ENCODE measurements at places on chromosomes 11 and 22.

DNA sequence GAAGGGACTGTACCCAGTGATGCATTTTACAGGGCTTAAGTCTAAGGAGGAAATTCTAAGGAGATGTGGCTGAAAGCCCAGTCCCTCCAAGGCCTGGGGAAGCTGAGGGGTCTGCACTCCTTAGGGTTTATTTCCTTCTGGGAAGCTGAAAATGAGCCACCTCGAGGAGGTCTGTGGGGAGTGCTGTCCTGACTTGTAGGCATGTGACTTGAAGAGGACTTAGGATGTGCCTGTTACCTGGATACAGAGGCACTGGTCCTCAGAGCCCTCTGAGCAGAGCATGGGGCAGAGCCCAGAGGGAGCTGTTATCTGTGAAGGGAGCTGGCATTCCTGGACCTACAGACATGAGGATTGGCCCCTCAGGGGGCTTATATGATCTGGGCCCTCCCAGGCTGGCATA, 77.1 kb downstream of the TP53I11 start:
- no peak for DNase-seq

- DNase-seq: peak; percentile 72
Observed at GRCh38 chr11:75474878-75475766, 42.1 kb upstream of the KLHL35 start.

DNA sequence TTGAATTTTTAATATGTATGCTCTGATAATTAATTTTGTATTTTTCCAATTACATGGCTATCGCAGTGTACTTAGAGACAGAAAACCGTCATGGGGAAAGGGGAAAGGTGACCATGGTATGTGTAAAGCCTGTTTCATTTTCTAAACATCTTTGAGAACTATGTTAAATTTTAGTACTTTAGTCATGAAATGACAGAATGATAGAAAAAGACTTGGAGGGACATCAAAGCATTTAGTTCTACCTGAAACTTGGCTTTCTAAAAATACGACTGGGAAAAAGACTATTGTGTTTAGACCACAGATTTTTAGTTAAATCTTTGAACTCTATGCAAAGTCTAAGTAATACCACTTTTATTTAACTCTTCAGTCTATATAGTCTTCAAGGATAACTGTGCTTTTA, 54.1 kb downstream of the MAML2 start:
- no peak for DNase-seq

- DNase-seq: no peak
Observed at GRCh38 chr22:22847241-22847640, 40.4 kb upstream of the IGLL5 start.

DNA sequence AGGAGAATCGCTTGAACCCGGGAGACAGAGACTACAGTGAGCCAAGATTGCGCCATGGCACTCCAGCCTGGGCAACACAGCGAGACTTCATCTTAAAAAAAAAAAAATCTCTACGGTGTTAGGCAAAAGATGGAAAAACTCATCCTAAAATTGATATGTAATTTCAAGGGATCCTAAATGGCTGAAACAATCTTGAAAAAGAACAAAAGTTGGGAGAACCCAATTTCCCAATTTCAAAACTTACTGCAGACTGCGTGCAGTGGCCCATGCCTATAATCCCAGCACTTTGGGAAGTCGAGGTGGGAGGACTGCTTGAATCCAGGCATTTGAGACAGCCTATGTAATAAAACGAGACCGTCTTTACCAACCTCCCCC, 31.7 kb upstream of the TOP3B start:
- no peak for DNase-seq
